ENCODE measurements at places on chromosomes 16 and 17. TPM values are rescaled to one million over a fixed set of nuclear protein-coding genes. Genes with fewer than 3 reads are reported as not detected.
A peak's percentile ranks its signal among the peaks of the same experiment; 100 is the strongest.

DNA sequence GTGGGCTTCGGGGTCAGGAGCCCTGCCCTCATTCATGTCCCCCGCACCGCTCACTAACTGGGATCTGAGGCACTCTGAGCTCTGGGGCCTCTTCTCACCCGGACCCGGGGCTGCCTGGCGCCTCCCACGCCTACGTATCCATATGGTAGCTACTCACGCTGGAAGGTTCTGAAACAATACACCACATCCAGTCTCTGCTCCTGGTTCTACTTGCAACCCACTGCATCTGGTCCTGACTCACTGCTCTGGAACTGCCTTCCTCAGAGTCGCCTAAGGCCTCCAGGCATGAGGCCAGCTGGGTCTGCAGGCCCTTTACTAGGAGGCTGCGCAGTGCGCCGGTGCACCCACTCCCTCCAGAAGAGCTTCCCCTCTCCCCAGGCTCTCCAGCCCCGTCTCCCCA lies 18.1 kb downstream of the USP36 start:
- H3K27ac ChIP-seq, result no peak overlapping the region
- H3K4me1 ChIP-seq, result peaks cover 11% of the 10 kb centered on the region
- no peaks in the 10 kb centered on the region for H3K27me3 ChIP-seq
- H3K4me3 ChIP-seq, result no peak overlapping the region
- no peak for DNase-seq

DNA sequence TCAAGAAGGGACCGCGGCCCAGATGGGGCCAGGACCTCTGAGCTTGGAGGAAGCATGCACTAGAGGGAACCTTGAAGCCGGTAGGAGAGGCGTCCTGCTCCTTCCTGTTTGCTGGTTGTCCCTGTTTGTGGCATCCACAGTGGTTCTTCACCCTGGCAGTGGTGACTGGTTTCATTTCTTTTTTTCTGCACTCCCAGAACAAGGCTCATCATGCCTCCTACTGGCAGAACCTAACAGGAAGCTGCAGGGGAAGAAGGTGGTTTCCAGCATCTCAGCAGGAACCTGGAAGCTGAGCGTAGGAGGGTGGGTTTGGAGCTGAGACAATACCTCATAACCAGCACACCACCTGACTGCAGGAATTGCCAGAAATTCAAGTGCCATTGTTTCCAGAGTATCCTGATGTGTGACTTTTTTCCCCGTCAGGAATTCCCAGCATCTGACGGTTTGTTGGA lies 5.8 kb downstream of the TMEM231 start:
- DNase-seq, result no peak
- H3K36me3 ChIP-seq, result no peaks in the 10 kb centered on the region
- H3K27ac ChIP-seq, result no peak overlapping the region
- H3K4me1 ChIP-seq, result peaks cover 5% of the 10 kb centered on the region
- H3K4me3 ChIP-seq, result no peak overlapping the region
- H3K27me3 ChIP-seq, result no peaks in the 10 kb centered on the region

DNA sequence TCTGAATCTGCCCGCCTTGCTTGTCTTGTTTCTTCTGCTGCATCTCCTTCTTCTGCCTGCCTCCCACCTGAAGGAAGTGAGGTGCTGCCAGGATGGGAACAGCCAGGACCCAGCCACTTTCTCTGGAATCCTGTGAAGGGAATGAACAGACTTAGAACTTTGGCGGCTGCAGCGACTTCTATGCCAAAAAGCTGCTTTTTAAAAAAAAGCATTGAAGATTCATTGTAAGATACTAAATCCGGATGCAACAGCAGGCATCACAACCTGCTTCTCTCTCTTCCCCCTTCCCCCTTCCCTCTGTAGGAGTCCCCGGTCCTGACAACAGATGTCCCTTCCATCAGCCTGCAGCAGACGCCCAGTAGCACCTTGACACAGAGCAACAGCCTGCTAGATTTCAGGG lies 176.3 kb downstream of the HS3ST4 start:
- no peaks in the 10 kb centered on the region for H3K4me1 ChIP-seq
- DNase-seq, result no peak
- H3K27ac ChIP-seq, result no peak overlapping the region
- H3K4me3 ChIP-seq, result no peak overlapping the region

- H3K27ac ChIP-seq, result no peak overlapping the region
- H3K36me3 ChIP-seq, result no peaks in the 10 kb centered on the region
- H3K27me3 ChIP-seq, result no peaks in the 10 kb centered on the region
- H3K4me3 ChIP-seq, result no peak overlapping the region
- H3K4me1 ChIP-seq, result no peaks in the 10 kb centered on the region
Observed at GRCh38 chr17:70629902-70630301, 460.6 kb downstream of the KCNJ2 start.

DNA sequence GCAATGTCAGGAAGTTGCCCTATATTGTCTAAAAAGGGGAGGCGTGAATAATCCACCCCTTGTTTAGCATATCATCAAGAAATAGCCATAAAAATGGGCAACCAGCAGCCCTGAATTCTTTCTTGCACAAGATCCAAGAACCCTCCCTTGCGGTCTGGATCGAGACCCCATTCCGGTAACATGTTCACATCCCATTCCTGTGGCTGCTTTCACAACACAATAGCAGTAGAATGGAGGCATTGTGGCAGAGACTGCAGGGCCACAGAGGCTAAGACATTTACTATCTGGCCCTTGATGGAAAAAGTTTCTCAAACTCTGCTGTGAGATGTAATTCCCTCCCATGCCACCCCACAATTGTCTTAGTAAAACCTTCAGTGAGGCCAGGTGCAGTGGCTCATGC lies 73.2 kb downstream of the RMI2 start:
- H3K4me3 ChIP-seq, result no peak overlapping the region
- no peaks in the 10 kb centered on the region for H3K4me1 ChIP-seq
- H3K27ac ChIP-seq, result no peak overlapping the region
- DNase-seq, result no peak

DNA sequence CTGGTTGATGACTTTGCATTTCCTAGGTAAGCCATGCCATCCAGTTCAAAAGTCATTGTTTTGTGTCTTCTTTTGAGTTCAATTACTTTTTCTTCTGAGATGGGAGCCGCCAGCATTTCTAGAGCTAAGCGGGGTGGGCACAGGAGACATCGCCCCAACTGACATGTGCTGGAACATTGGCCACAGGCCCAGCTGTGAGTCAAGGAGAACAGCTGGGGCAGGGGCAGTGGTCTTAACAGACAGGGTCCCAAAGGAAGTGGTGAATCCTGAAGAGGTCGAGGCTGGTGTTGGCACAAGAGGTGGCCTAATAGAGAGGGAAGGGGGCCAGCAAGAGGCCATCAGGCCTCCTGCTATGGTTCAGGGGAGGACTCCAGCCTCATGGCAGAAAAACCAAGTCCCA lies 17.1 kb downstream of the RAB11FIP4 start:
- no peak for DNase-seq
- H3K4me3 ChIP-seq, result no peak overlapping the region
- no peaks in the 10 kb centered on the region for H3K4me1 ChIP-seq
- H3K27me3 ChIP-seq, result no peaks in the 10 kb centered on the region
- no peak overlapping the region for H3K27ac ChIP-seq

DNA sequence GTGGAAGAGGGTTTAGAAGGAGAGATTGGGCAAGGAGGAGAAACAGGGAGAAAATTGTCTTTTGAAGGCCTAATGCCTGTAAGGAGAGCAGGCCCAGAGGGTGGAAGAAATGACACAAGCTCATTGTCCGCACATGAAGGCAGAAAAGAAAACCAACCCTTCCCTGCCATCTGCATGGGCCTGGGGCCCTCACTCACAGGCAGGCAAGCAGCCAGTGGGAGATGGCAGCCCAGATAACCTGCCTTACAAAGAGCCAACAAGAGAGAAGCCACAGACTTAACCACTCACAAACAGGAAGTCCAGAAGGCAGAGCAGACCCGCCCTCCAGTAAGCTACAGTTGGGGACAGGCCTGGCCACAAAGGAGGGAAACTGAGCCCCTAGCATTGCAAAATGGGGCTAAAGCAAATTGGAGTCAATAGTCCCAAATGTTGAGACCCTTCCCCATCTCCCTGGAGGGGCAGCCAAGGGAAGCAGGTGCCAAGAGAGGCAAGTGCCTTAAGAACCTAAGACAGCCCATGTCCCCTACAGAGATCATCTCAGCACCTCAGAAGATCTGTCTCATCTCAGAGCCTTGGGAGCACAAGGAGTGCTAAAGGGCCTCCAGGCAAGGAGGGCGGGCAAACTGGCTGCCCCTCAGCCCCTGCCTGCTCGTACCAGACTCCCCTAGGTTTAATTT lies 7.3 kb upstream of the TSPOAP1 start:
- H3K36me3 ChIP-seq, result no peaks in the 10 kb centered on the region
- peak overlapping the region; percentile 25 for H3K4me3 ChIP-seq
- peak; percentile 61 for DNase-seq
- H3K27me3 ChIP-seq, result no peaks in the 10 kb centered on the region
- peaks cover 42% of the 10 kb centered on the region for H3K4me1 ChIP-seq

DNA sequence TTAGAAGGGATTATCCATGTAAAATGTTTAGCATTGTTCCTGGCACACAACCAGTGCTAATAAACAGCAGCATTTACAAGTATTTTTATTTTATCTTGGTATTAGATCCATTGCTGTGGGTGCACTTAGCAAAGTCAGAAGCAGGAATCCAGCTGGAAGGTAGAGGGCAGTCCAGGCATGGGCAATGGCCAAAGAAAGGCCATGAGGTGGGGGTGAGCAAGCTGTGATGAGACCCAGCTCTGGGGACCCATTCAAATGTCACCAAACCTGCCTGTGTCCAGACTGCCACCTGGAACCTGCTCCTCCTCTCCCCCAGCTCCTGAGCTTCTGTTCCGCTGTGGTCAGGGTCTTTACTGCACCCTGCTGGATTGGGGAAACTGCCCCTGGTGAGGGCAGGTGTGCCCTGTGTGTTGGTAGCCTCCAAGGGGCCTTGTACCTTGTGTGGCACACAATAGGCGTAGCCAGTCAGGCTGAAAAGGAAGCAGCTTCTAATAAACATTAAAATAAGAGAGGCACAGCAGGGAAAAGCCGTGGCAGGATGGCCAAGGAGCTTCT lies 118.0 kb upstream of the CRHR1 start:
- no peak overlapping the region for H3K4me3 ChIP-seq
- H3K27ac ChIP-seq, result no peak overlapping the region
- no peaks in the 10 kb centered on the region for H3K36me3 ChIP-seq
- peaks cover 6% of the 10 kb centered on the region for H3K27me3 ChIP-seq

DNA sequence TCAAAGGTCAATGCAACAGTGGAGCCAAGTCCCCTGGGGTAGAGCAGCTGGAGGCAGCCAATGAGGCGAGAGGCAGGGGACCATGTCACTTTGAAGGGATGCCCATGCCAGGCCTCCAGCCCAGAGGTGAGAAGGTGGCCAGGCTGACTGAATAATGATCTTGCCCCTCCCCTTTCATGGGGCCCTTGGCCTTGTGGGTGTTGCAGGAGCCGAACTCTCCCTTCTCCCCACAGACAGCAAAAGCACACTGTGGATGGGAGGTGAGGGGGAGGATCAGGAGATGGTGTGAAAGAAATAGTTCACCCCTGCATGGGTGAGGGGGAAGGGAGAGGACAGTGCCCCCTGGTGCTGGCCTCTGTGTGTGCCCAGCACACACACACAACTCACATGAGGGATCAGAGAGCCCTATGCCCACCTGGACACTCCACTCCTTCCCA lies 15.8 kb upstream of the TBX21 start:
- H3K4me3 ChIP-seq, result no peak overlapping the region
- no peaks in the 10 kb centered on the region for H3K36me3 ChIP-seq
- H3K27me3 ChIP-seq, result peaks cover 33% of the 10 kb centered on the region
- no peak for DNase-seq
- H3K27ac ChIP-seq, result no peak overlapping the region
- peaks cover 8% of the 10 kb centered on the region for H3K4me1 ChIP-seq

Gene FAM20A
- total RNA-seq, result 43.3 TPM

Gene KRTAP29-1
- total RNA-seq, result not detected

Gene AOC2
- total RNA-seq, result 2.0 TPM
